ENCODE measurements at places on chromosomes 3 and 15.

- DNase-seq: no peak
These were observed 81.2 kb upstream of the ZBTB20 start for GRCh38 chr3:115228266-115228665.

- no peak for DNase-seq
These were observed 222.6 kb upstream of the NECTIN3 start for GRCh38 chr3:110849064-110849463.

DNA sequence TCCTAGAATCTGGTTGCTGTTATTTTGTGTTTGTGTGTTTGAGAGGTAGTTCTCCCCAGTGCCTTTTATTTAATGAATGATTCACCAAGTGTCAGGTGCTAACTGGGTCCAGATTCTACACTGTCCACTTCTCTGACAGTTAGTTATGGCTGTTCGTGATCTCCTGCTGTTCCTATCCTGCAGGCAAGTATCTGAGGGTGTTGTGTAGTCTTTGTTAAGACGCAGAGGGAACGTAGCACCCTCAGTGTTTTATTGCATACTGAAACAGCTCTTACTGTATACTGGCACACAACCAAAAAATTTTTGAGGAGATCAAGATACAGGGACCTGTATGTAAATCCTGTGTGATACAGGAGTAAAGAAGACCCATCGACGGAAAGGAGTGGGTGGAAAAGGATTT lies 1271.3 kb downstream of the ROBO1 start:
- DNase-seq: no peak

- no peak for DNase-seq
These were observed 149.9 kb downstream of the SST start for GRCh38 chr3:187520027-187520945.

GRCh38 chr15:42313463-42313862 lies 40.2 kb upstream of the TMEM87A start:
- DNase-seq: peak; percentile 22

DNA sequence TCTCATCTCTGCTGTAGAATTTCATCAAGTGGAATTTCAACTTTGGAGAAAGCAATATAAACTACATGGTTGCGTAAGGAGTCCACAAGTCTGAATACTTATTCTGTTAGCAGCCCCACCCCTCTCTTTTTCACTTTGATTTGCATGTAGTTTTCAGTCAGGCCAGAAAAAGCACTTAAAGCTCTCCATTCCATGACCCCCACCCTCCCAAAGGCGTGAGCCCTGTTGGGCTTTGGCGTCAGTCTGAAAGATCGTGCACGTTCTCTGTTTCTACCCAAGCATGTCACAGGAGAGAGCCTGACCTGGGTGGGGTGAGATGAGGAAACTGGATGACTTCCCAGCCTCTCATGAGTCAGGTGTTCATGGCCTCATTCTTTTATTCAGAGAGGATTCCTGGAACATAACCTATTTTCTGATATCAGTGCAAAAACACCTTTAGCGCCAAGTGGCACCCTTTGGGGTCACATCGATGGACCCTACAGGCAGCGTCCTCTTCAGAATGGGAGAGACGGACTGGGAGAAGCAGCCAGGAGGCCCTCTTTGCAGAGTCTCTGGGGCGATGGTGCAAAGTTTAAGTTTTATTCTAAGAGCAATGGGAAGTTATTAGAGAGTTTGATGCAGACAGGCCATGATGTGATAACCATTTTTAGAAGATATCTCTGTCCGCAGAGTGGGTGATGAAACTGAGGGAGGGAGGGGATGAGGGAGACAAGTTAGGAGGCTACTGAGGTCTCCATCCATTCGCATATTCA lies 55.8 kb downstream of the LSM3 start:
- DNase-seq: no peak

- no peak for DNase-seq
These were observed 21.7 kb downstream of the LRRK1 start for GRCh38 chr15:100940767-100941379.

DNA sequence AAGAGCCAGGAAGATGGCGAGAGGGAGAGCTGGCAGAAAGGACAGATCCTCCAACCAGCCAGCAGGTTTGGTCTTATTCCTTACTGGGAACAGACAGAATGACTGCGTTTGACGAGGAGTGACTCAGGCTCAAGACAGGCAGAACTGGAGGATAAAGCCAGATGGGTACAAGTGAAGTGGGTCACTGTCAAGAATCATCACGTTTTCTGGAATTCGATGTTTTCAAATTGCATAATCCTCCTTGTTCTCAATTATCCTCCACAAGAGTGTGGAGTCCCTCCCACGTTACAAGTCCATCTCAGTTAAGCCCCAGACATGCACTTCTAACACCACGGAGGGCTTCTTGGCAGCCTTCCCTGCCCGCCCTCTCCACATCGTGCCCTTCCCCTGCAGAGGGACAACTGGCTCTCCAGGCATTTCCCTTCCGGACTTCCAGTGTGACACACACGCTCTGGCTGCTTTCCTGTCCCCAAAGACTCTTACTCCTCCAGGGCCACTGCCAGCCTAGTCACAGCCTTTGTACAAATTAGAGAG lies 183.1 kb downstream of the CHST2 start:
- no peak for DNase-seq

- no peak for DNase-seq
These were observed 33.6 kb upstream of the LRRN1 start for GRCh38 chr3:3765661-3766060.

DNA sequence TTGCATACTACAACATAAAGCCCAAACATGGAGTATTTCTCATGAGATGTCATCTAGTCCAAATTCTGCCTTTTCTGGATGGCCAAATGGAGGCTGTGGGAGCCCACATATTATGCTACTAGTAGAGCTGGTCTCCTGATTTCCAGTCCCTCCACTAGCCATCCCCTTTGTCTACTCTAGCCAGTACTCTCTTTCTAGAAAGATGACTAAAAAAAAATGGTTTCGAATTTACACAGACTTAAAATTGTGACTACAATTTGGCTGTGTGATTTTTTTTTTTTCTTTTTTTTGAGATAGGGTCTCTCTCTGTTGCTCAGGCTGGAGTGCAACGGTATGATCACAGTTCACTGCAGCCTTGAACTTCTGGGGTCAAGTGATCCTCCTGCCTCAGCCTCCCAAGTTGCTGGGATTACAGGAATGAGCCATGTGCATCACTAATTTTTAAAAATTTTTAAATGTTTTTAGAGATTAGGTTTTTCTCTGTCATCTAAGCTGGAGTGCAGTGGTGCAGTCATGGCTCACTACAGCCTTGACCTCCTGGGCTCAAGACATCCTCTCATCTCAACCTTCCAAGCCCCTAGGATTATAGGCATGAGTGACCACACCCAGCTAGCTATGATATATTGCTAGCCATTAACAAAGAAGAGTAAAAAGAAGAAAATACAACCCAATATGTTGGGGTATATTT lies 273.9 kb downstream of the ADAMTSL3 start:
- no peak for DNase-seq

DNA sequence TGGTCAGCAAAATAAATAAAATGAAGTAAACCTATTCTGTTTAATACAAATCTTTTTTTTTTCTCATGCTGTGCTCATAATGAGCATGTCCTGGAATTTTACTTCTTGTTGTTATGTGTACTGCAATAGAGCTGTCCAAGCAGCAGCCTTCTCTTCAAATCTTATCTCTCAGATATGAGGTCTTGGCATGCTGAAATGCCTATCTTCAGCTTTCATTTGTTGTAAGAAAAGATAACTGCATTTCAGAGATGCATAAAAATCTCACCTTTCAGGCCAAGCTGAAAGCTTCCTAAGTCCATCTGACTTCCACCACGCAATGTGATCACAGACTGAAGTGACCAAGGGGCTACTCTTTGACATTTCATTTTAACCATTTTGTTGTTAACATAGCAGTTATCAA lies 43.5 kb upstream of the LRRC3B start:
- no peak for DNase-seq

GRCh38 chr3:24351779-24352469 lies 142.7 kb downstream of the THRB start:
- no peak for DNase-seq
